Ecto neural progenitor cell (in vitro differentiated cells): ENCODE measurements at places on chromosomes 5 and 9.
A peak's percentile ranks its signal among the peaks of the same experiment; 100 is the strongest.

DNA sequence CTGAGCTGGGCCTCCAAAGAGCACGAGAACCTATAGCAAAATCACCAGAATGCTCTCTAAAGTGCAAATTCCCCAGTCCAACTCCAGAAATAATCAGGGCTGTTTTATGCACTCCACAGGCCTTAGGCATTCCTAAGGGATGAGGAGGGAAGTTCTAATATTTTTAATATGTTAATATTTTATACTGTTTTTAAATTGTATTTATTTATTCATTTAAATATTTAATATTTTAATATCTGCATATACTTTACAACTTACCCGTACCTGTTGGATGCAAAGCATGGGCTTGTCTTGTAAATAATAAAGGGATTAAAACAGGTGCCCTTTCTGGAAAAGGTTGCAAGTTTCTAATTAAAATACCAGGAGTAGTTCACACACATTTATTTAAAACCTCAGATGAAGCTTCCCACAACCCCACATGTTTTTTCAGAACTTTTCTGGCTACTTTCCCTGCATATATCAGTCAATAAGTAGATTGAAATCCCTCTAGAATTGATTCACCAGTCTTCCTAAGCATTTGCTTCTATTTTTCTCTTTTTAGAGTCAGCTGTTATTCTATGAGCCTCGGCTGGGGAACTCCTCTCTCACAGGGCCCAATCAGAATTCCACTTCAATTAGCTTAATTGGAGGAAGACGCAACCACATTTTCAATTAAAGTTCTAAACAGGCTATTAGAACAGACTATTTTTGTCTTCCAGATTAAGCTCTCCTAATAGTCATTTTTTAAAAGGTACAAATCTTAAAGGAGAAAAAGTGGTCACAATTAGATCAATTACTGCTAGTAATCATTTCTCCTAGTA is 140.8 kb downstream of the CDH6 start:
- no peak for DNase-seq

DNA sequence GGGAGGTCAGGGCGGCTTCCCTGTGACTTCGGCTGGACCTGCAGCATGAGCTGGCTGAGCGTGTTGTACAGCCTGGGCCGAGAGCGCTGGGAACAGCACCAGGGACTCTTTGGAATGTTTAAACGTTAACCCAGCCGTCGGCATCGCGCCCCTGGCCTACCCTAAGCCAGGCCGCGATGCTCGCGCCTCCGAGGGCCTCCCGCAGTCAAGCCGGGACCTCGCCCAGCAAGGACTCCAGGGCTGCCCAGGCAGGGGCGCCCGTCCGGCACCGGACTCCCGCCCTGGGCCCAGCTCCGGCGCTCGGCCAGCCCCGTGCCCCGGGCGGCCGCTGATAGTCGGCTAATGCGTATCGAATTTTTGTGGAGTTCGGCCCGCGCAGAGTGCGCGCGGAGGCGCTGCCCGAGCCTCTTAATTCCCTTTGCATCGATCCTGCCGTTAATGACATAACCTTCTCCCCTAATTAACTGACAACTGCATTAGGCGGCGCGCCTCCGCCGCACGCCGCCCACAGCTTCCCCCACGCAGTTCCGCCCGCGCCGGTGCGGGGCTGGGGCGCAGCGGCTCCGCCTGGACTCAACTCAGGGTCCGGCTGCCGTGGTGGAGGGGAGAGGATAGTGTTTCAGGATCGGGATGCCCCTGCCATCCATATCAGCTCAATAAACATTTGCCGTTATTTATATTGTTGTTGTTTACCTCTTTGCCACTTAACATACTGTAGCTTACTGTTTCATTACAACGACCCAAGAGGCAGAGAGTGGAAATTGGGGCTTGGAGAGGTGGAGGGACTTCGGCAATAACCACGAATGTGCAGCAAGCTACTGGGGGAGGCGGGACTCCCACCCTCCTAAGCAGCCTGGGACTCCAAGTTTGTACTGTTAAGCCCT is 28.8 kb upstream of the CDC23 start:
- peak; percentile 68 for DNase-seq

DNA sequence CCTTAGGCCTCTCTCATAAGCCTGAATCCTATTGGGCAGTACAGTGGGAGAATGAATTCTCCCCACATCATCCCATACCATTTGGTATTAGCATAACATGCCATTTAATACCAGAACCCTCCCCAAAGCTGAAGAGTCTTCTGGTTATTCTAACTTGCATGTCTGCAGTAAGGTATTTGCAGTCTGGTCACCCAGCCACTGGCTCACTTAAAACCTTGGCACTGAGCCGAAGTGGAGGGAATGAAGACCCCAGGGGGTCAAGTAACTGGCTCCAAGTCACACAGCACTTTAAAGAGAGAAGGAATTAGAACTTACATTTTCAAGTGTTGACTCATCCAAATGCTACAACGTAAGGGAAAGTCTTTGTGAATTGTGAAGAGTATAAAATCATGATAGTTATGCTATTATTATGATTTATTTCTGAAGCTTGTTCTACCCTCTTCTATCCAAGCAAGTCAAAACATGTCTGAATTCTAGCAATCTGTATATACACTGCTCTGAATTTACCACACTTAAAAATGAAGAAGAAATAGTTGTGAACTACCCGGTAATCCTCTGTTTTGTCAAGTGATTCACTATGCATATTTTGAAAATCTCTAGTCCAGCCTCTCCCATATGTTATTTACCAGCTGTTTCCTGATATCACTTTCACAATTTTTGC is 28.5 kb downstream of the GLRA1 start:
- no peak for DNase-seq

- no peak for DNase-seq
These were observed 156.8 kb downstream of the NFIB start for GRCh38 chr9:14157191-14157590.

- DNase-seq = no peak
These were observed 313.5 kb upstream of the PDE4D start for GRCh38 chr5:60207040-60207439.

DNA sequence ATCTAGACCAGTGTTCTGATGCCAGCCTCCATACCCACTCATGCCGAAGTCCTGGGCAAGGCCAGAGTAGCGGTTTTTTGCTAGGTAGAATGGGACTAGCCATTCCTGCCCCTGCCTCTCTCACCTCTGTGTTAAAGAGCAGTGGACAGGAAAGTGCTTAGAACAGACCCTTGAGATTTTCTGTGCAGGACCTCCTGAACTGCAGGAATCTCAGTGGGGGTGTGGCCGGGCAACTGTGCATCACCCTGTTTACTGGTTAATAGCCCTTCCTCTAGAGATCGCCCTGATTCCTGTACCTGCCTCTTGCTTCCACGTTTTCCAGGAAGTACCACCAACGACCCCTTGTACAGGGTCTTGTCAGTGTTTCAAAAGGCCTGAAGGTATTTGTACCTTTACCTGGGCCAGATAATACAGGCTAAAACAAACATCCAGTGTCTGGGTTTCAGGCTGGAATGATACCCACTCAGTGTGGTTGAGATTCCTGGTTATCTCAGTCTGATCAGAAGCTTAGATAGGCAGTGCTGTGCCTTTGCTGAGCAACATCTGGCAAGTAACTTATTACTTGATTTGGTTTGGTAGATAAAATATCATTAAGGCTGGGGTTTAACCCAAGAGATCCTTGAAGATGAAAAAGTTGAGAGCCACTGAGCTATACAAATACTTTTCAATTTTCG is 65.9 kb downstream of the RGS3 start:
- DNase-seq = no peak

DNA sequence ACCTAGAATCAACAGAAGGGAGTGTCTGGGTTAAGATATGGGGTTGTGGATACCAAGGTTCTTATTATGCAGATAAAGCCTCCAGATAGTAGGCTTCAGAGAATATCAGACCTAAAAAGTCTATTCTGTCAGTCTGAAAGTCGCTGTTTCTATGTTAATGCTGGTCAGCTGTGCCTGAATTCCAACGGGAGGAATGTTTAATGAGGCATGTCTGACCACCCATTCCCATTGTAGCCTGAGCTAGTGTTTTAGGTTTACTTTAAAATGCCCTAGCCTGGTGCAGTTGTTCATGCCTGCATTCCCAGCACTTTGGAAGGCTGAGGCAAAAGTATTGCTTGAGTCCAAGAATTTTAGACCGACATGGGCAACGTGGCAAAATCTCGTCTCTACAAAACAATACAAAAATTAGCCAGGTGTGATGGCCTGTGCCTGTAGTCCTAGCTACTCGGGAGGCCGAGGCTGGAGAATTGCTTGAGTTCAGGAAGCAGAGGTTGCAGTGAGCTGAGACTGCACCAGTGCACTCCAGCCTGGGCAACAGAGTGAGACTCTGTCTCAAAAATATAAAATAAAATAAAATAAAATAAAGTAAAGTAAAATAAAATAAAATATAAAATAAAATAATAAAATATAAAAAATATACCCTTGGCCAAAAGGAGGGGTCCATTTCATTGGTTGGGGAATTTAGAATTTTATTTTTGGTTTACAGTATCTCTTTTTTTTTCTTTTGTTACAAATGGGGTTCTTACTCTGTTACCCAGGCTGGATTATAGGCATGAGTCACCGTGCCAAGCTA is 7.8 kb upstream of the SOX30 start:
- no peak for DNase-seq

DNA sequence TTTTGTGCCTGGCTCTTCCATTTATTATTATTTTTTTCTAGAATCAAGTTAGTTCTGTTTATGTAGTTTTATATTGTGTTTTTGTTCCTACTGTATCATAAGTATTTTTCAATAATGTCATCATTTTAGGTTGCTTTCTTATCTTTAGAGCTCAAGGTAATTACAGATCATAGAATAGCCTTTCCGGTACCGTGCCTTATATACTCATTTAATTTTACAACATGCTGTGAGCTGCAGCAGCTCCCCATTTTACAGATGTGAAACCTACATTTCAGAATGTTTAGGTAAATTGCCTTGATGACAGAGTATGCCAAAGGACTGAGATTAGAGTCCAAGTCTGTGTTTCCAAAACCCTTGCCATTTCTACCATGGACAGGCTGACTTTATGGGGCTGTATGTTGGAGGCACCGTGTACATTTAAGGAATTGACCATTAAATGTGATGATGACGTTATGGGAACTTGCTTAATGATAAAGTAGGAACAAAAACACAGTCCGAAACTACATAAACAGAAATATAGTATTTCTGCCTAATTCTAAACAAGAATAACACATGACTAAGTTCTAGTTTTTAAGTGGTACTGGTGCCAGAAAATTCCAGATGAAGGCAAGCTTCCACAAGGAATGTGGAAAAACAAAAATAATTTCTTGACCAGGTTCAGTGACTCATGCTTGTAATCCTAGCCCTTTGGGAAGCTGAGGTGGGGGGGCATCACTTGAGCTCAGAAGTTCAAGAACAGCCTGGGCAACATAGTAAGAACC is 97.7 kb downstream of the IQGAP2 start:
- no peak for DNase-seq

DNA sequence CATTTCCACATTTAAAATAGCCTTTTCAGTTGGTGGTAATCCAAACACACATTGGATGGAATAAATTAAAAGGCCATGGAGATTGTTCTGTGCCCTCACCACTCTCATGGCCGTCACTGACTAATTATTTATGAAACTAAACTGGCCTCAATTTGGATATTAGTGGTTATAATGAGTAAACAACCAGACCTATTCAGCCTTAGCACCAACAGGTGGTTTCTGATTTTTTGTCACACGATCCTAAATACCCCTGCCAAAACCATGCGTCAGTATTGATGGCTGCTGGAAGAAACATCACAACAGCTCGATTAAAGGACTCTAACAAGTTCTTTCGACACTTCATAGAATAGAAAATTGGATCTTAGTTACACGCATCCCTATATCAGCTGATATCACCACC is 276.0 kb upstream of the DAP start:
- DNase-seq = no peak

DNA sequence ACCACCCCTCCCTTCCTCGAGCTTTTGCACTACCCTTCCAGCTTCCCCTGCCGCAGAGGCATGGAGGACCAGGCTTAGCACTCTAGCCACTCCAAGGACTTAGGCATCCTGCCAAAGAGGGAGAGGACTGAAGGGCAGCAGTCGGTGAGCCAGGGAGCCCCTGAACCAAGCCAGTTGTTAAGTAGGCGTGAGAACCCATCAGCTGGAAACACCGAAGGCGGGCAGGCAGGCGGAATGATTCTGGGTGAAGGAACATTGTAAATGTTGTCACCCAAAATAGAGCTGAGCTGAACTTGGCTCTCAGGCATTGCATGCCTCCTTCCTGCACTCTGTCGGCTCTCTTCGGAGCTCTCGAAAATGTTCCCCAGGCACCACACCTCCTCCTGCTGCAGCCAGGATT is 42.8 kb downstream of the NRG2 start:
- DNase-seq = no peak

GRCh38 chr5:154749491-154749890 is 5.7 kb upstream of the LARP1 start:
- DNase-seq = no peak

DNA sequence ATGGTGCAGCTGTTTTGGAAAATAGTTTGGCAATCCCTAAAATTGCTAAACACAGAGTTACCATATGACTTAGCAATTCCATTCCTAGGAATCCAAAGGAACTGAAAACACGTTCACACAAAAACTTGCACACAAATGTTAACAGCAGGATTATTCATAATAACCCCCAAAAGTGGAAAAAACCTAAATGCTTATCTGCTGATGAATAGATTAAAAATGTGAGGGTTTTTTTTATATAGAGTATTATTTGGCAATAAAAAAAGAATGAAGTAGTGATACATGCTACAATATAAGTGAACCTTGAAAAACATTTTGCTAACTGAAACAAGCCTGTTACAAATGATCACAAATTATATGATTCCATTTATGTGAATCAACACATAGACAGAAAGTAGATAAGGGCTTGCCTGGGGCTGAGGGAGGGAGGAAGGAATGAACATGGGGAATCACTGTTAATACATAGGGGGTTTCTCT is 45.1 kb upstream of the TRIO start:
- DNase-seq = no peak

- DNase-seq = no peak
These were observed 11.1 kb downstream of the CCNH start for GRCh38 chr5:87401626-87402025.

GRCh38 chr9:84969084-84969483 is 299.6 kb downstream of the NTRK2 start:
- DNase-seq = no peak

DNA sequence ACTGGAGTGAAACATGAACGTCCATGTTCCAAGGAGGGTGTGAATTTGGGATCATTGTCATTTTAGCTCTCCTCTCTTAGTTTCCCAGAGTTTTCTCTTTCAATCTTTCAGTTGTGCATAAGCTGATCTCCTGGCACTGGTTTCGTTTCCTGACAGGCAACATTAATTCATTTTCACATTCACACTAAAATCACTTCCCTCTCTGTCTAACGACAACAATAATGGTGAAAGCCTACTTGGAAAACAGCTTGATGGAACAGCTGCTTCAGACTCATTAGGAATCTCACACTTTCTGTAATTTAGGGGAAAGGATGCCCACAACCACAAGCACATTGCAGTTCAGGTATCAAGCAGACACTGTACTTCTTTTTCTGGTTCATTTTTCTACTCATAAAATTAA is 188.6 kb downstream of the TRIM36 start:
- no peak for DNase-seq

DNA sequence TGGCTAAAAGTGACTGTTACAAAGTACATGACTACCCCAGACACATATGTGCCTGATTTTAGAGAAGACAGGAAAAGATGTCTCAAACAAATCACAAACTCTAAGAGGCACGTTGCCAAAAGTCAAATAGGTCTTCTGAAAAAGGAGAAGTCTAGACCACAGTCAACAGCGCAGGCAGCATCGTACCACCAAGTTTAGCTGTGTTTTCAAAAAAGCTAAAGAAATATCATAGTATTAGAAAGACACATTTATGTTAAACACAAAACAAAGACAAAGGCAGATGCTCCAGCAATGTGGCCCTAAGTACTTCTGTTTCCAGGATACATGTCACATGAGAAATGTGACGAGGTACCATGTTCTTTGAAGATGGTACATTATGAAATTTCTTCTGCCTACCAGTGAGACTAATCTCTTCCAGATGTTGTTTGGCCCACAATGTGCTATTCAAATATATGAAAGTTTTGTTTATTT is 43.5 kb downstream of the LPAR1 start:
- DNase-seq = no peak
